ENCODE measurements at places on chromosomes 7 and 10.

DNA sequence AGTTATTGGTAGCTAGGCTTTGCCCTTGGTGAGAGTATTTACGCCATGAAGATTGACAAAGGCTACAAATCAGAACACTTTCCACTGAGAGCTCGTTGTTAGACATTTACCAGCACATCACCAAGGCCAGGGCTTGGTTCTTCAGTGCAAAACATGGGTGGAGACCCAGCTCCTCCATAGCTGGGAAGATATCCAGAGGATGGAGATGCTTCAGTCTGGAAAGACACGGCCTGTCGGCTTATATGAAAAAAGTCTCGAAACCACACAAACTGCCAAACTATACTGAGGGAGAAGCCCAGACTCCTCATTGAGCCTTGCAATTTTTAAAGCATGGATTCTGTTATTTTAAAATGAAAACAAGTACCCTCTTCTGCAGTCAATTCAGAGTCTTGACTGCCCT is 83.4 kb upstream of the ANLN start:
- DNase-seq, result no peak

DNA sequence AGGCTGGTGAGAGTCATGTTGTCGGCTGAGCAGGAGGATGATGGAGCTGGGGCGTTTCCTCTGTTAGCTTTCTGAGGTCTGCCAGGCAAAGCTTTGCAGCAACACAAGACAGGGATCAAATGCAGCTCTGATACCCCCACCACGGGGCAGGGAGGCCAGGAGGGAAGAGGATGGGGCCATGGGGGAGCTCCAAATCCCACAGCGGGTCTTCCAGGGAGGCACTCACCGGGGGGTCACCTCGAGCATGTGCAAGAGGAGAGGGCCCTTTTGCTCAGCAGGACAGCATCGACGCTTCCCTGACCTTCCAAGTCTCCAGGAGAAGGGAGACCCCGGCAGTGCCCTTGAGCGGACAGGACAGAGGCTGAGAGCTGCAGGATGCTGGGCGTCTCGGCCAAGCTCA is 127.5 kb downstream of the WDR37 start:
- DNase-seq, result no peak

DNA sequence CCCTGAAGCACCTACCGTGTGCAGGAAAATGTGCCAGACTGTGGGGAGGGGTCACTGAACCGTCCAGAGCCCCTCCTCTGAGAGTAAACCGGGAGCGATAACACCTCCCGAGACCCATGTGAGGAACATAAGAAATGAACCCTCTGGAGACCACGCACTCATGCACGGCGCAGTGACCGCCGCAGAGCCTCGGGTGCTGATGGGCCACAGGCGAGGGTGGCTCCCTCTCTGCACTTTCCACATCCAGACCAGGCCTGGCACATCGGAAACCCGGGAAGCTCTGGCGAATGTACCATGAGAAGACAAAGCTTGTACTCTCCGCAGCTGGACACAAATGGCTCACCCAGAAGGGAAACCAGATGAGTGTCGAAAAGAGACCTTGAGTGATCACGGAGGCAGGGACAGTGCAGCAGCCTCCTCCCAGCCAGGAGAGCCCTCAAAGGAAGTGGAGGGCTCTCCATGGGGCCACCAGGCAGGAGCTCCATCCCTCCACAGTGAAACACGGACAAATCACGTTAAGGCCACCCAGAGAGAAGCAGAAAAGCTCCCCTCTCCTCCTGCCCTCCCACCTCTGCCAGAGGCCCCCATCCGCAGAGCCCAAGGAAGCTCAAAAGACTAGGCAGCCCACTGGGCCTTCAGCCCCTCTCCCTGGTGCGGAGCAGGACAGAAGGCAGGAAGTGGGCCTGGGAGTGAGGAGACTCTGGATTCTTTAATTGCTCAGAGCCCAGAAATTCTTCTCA is 178.1 kb upstream of the PPP2R2D start:
- DNase-seq, result no peak

GRCh38 chr10:94123258-94123995 is 129.7 kb downstream of the PLCE1 start:
- no peak for DNase-seq
